PC-3 (cell line): ENCODE measurements at places on chromosomes 6 and 20. TPM values are rescaled to one million over a fixed set of nuclear protein-coding genes. Genes with fewer than 3 reads are reported as not detected.
A peak's percentile ranks its signal among the peaks of the same experiment; 100 is the strongest.

DNA sequence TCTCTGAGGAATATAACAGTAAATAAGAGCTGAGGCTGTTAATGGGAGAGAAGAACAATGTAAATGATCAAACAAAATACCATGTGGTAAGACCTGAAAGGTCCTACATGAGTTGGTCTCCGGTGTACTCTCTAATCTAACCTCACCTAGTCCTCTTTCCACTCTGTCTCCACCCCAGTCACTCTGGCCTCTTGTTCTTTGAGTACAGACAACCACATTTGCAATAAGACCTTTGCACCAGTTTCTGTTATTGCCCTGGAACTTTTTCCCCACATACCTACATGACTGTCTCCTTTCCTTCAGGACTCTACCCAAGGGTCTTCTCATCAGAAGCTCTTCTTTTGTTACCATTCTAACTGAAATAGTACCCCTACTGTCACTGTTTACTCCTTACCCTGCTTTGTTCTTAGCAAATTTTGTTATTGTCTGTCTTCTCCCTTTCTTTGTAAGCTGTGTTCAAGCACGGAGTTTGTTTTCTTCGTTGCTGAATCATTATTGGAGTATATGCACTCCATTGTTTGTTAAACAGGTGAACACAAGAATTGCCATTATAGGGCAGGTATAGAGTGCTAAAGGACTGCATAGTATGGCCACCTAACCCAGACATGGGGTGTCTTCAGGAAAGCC, 37.3 kb downstream of the MAPK14 start:
- H3K27me3 ChIP-seq, result no peaks in the 10 kb centered on the region
- H3K27ac ChIP-seq, result no peak overlapping the region
- H3K36me3 ChIP-seq, result peaks cover 4% of the 10 kb centered on the region; the same call in 1 of the 2 replicates
- peak; percentile 8 for DNase-seq
- H3K4me1 ChIP-seq, result peaks cover 8% of the 10 kb centered on the region

DNA sequence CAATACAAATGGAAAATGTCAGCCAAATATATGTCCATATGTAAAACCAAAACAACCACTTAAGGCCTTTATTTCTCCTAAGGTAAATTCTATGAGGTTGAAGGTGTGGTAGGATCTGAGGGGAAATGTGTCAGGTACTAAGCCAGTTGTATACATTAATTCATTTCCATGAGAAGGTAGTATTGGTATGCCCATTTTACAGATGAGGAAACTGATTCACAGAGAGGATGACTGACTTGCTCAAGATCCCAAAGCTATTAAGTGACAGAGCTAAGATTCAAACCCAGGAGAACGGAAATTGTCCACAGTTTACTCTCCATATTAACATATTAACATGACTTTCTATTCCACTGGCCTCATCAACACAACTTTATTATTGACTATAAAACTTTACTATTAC, 64.1 kb upstream of the MAP7 start:
- H3K27me3 ChIP-seq, result no peaks in the 10 kb centered on the region
- H3K4me3 ChIP-seq, result no peak overlapping the region
- peaks cover 12% of the 10 kb centered on the region for H3K4me1 ChIP-seq
- H3K36me3 ChIP-seq, result no peaks in the 10 kb centered on the region
- H3K27ac ChIP-seq, result no peak overlapping the region
- DNase-seq, result no peak

DNA sequence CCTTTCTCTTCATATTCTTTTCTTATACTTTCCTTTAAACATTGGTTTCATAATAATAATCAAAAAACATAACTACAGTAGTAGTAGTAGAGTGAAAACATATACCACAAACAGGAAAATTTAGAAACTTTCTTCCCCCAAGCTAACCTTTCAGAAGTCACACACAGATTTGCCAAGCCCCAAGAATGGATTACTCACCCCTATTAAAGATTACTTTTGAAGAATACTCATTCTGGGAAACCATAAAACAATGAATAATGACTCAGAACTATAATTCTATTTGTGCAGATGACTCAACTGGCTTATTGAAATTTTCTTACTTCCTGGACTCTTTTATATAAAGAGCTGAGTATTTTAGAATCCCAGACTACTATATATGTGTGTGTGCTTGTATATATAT, 119.4 kb upstream of the GJE1 start:
- peak overlapping the region; percentile 100 for H3K27ac ChIP-seq
- H3K27me3 ChIP-seq, result no peaks in the 10 kb centered on the region
- no peak overlapping the region for H3K4me3 ChIP-seq
- DNase-seq, result peak; percentile 91
- H3K4me1 ChIP-seq, result peaks cover 61% of the 10 kb centered on the region

- no peak for DNase-seq
- H3K27me3 ChIP-seq, result no peaks in the 10 kb centered on the region
Measured at GRCh38 chr20:51369503-51369902, 173.0 kb downstream of the NFATC2 start.

DNA sequence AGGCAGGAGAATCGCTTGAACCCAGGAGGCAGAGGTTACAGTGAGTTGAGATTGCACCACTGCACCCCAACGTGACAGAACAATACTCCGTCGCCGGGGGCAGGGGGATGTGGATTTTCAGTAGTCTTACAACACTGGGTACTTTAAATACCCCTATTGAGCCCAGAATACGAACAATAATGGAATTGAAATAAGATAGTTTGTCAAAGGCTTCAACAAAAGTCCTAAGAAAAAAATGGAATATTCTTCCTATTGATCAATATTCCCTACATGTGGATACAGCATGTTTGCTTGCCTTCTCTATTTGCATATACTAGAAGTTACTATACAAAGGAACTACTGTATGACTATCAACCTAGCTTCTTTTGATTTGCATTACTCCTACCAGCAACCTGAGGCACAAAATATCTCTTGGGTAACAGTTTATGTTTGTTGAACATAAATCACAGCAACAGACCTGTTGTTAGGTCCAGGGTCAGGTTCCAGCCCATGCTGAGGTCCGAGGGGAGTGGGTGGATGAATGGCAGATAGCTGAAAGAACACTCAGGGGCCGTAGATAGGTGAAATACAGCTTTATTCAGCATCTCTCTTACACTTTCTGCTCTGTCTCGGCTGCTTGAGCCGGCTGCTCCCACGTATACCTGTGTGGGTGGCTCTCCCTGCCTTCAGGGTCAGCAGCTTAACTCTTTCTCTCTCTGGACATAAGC, 23.8 kb downstream of the MAN1A1 start:
- no peaks in the 10 kb centered on the region for H3K27me3 ChIP-seq
- H3K4me1 ChIP-seq, result peaks cover 7% of the 10 kb centered on the region
- H3K36me3 ChIP-seq, result no peaks in the 10 kb centered on the region

DNA sequence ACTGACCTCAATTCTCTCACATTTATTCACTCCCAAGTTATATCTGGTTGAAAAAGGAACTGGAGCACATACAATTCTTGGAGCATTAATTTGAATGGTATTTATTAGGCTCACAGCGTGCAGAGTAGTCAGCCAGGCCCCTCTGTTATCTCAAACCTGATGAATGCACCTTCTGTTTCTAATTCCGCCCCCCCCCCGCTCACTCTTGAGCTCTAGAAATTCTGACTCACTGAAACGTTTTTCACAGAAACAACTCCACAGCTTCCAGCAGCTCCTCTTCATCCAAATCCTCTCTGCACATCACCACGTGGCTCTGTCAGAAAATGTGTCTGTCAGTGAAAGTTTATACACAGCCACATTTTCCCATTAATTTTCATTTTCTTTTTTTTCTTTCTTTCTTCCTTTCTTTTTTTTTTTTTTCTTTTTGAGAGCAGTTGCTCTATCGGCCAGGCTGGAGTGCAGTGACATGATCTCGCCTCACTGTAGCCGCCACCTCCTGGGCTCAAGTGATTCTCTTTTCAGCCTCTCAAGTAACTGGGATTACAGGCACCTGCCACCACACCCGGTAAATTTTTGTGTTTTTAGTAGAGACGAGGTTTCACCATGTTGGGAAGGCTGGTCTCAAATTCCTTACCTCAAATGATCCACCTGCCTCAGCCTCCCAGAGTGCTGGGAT, 109.4 kb downstream of the TBXT start:
- H3K27ac ChIP-seq, result no peak overlapping the region
- H3K4me3 ChIP-seq, result no peak overlapping the region
- H3K4me1 ChIP-seq, result no peaks in the 10 kb centered on the region
- no peak for DNase-seq
- no peaks in the 10 kb centered on the region for H3K36me3 ChIP-seq
- no peaks in the 10 kb centered on the region for H3K27me3 ChIP-seq

The MANEA gene
- total RNA-seq, result 4.6 and 7.0 TPM in 2 replicates

DNA sequence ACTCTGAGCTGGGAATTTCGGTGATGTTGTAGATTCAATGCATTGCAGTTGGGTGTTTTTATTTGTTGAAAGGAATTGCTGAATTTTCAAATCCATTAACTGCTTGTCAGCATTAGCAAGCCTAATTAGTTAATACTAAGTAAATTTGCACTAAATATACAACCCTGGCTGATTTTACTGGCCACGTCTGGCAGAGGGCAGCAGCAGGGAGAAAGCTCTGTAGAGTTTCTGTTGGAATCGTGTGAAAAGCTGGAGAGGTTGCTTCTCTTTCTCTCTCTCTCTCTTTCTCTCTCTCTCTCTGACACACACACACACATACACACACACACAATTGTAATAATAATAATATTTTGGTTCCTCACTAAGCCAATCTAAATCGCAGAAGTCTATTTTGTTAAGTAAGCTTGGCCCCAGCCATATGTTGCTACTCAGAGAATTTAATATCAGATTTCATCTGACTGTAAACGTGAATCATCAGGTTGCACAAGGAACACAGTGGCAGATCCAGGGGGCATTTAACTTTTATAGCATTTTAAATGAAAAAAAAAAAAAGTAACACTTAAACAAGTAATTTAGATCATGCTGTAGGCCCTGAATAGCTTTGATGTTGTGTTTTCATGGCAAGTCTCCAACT, 289.5 kb downstream of the ESR1 start:
- no peaks in the 10 kb centered on the region for H3K36me3 ChIP-seq
- no peak overlapping the region for H3K4me3 ChIP-seq
- DNase-seq, result peak; percentile 67
- peak overlapping the region; percentile 60 for H3K27ac ChIP-seq

GRCh38 chr6:38346291-38347079, 293.2 kb downstream of the BTBD9 start:
- H3K27ac ChIP-seq, result no peak overlapping the region
- H3K4me1 ChIP-seq, result peaks cover 12% of the 10 kb centered on the region; the same call in 1 of the 2 replicates
- DNase-seq, result peak; percentile 16

The PRKN gene
- total RNA-seq, result not detected in 2 replicates

The HLA-DQB2 gene
- not detected in 2 replicates for total RNA-seq

DNA sequence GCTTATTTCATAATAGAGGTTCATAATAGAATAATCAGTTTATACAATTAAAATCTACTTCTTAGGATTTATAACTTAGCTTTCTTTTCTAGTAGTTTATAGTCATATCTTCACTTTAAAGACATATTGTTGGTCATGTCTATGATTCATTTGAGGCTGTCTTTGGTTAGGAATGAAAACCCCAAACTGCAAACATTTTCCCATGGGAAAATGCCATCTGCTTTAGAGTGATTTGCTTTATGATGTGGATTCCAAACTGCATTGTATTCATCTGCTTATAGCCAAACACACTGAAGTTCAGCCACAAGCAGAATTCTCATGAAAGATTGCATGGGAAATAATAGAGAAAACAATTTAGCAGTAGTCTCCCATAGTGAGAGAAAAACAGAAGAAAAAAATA, 128.0 kb downstream of the RFPL4B start:
- no peaks in the 10 kb centered on the region for H3K27me3 ChIP-seq
- DNase-seq, result no peak
- H3K4me3 ChIP-seq, result no peak overlapping the region
- H3K4me1 ChIP-seq, result no peaks in the 10 kb centered on the region
- no peaks in the 10 kb centered on the region for H3K36me3 ChIP-seq
- H3K27ac ChIP-seq, result peak overlapping the region; percentile 11; the same call in 1 of the 2 replicates

DNA sequence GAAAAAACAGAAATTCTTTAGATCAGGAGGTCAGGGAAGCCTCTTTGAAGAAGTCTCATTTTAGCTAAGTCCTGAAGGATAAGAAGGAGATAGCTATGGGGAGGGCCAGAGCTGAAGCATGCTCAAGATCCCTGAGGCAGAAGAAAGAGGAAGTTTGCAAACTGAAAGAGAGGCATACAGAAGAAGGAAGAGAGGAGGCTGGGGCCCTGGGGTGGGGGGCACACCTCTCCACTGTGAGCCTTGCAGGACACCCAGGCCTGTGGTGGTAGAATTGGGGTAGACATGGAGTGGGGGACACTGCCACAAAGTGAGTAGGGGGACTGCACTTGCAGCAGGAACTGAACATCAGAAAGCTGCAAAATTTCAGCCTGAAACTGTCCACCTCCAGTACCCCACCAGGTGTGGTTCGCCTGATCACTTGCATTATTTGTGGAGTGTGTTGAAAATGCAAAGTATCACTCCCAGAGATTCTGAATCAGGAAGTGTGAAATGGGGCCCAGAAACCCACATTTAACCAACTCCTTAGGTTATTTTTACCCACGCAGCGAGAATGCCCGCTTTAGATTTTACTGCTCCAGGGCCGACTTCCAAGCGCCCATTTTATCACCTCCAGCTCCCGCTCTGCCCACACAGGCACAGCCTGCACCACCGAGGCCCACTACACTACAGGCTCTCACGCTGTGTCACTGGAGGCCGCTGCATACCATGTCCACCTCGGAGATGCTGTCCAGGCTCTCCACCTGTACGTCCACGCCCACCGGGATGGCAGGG, 44.0 kb downstream of the GABRR2 start:
- H3K27me3 ChIP-seq, result no peaks in the 10 kb centered on the region
- no peak overlapping the region for H3K4me3 ChIP-seq

The ANGPT4 gene
- total RNA-seq, result not detected in 2 replicates

DNA sequence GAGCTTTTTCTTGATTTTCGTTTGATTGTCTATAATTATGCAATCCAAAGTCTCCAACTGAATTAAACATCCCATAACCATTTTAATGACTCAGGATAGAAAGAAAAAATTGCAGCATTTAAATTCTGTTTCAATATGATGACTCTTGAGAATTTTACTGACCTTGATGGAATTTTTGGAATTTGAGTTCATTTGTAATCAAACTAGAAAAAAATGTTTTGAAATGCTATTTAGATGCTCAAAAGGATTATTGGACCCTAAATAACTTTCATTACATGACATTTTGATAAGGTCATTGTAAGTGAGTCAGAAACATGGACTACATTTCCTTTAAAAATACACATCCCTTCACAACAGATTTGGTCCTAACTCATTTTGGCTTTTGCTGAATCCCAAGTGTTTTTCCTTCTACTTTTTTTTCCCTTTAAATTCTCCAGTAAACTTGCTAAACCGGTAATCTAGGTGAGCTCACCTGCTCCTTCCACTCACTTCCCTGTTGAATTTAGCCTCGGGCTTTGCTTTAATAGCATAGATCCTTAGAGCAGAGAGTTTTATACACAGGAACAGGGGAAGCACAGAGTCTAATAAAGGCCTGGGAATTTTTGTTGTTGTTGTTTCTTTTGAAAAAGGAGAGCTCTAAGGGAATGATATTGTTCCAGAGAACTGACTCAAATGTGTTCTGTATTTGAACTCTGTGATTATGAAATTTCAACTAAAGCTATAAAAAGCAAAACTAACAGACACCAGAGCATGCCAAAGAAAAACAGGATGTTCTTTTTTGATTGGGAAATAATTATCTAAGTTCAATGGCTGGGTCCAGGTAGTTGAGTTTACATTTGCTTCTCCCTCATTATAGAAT, 1088.2 kb upstream of the CITED2 start:
- peak overlapping the region; percentile 90 for H3K27ac ChIP-seq
- peak overlapping the region; percentile 13; the same call in 1 of the 2 replicates for H3K4me3 ChIP-seq
- peaks cover 23% of the 10 kb centered on the region for H3K4me1 ChIP-seq
- no peaks in the 10 kb centered on the region for H3K27me3 ChIP-seq
- H3K36me3 ChIP-seq, result no peaks in the 10 kb centered on the region

The FNDC1 gene
- not detected in 2 replicates for total RNA-seq
